ENCODE measurements at places on chromosomes 12 and 14.

DNA sequence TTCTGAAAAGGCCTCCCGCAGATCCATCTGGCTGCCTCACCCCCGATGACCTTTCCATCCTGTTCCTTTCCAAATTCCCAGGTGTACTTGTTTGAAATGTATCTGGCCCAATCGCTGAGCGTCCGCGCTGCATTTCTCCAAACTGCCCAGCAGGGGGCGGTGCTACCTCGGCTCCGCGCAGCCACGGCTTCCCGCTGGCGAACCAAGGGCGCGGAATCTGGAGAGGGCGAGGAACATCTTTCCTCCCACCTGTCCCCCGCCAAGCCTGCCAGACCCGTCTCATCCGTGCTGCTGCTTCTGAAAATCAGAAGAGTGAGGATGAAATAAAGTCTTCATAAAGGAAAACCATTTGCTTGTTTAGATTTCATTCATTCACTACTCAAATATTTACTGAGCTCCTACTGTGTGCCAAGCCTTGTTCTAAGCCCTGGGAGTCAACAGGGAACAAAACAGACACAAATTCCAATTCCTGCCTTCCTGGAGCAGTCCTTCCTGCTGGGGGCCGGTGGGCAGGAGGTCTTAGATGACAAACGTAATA is 16.8 kb upstream of the MYL2 start:
- peak; percentile 9 for DNase-seq
- no peak overlapping the region for H3K4me3 ChIP-seq
- no peaks in the 10 kb centered on the region for H3K36me3 ChIP-seq
- H3K27ac ChIP-seq = no peak overlapping the region
- no peaks in the 10 kb centered on the region for H3K27me3 ChIP-seq

DNA sequence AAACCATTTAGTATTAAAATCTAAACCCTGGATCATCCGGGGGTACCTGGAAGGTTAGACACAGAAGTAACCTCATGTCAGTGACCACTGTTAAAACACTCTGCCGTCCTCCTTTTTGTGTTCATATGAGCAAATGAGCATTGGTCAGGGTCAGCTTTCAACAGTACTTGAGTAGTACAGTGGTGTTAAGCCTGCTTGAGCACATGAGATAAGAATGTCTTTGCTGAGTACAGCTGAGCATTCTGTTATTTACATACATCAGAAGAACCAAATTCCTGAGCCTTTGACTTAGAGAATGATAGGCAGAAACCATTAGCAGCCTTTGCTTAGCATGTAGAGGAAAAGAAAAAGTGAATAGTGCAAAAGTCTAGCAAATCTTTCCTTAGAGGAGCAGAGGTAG is 38.6 kb upstream of the LRTM2 start:
- DNase-seq = peak; percentile 39
- peak overlapping the region; percentile 8 for H3K27ac ChIP-seq
- peaks cover 86% of the 10 kb centered on the region for H3K36me3 ChIP-seq
- peaks cover 27% of the 10 kb centered on the region for H3K4me1 ChIP-seq

DNA sequence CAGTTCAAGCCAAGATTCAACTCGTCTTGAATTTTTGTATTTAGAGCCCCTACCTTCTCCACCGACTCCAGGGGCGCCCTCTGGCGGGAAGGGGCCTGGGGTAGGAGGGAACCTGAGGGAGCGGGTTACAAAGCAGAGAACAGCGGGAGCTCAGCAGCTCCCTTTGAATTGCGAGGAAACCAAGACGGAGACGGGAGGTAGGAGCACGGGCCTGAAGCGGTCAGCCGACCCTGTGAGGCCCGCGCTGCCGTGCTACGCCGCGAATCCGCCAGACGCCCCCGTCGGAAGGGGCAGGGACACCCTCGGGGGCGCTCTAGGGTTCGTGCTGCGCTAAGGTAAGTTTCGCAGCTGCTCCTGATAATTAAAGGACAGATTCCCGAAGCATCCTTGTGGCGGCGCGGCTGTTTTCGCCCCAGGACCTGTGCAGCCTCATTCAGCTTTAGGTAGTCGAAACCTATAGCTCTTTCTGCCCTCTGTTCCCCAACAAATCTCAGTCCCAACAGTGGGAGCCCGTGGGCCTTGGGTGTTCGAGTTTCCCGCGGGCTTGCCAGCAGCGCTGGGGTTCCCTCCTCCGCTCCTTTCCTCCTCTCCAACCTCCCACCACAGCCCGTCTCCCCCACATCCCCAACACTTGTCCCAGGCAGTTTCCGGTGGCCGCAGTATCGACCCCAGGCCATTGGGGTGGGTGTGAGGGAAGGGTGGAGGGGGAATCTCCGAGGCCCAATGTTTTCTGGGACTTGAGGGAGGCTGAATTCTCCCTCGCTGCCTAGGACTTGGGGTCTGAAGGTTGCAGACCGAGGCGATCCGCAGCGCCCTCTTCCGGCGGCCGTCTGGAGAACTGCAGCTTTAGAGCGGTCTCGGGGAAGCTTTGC is 5.1 kb upstream of the NKX2-1 start:
- H3K27ac ChIP-seq = no peak overlapping the region
- no peaks in the 10 kb centered on the region for H3K36me3 ChIP-seq
- 0 out of 2 replicates have a peak, but pooled peaks cover 15% of the 10 kb centered on the region for H3K4me1 ChIP-seq

GRCh38 chr14:81222691-81223090 is 1.9 kb upstream of the GTF2A1 start:
- no peak overlapping the region for H3K4me3 ChIP-seq
- H3K4me1 ChIP-seq = peaks cover 31% of the 10 kb centered on the region
- H3K36me3 ChIP-seq = no peaks in the 10 kb centered on the region

- no peaks in the 10 kb centered on the region for H3K27me3 ChIP-seq
- peaks cover 17% of the 10 kb centered on the region for H3K36me3 ChIP-seq
- DNase-seq = peak; percentile 27
Observed at GRCh38 chr12:124347805-124348658, 53.1 kb downstream of the RFLNA start.

DNA sequence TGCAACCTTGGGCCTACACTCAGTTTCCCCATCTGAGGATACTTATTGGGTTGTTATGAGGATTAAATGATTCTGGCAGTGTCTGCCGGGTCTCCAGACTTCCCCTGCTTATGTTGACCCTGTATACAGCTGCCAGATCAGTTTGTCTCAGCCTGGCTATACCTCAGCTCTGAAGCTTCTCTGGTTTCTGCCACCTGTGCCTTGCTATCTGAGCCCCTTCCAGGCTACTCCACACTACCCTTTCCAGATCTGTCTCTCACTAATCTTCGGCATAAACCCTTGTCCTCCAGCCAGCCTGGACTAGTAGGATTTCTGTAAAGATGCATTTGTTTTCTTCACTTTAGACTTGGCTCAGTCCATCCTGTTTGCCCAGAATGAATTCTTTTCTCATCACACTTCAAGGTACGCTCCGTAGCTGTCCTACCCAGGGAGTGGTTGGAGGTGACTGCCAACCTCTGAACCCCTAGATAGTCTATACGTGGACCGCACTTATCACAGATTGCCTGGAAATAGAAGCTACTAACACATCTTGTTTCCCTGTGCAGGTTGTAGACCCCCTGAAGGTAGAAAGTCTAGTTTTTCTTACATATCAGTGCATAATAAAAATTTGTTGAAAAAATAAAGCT is 422.4 kb downstream of the RAD51B start:
- no peaks in the 10 kb centered on the region for H3K36me3 ChIP-seq
- no peak for DNase-seq
- H3K27me3 ChIP-seq = no peaks in the 10 kb centered on the region
- no peak overlapping the region for H3K27ac ChIP-seq
- peaks cover 28% of the 10 kb centered on the region for H3K4me1 ChIP-seq

GRCh38 chr14:89365061-89365801 is 51.8 kb downstream of the FOXN3 start:
- H3K27ac ChIP-seq = no peak overlapping the region
- H3K36me3 ChIP-seq = peaks cover 3% of the 10 kb centered on the region
- no peak for DNase-seq
- no peaks in the 10 kb centered on the region for H3K27me3 ChIP-seq

DNA sequence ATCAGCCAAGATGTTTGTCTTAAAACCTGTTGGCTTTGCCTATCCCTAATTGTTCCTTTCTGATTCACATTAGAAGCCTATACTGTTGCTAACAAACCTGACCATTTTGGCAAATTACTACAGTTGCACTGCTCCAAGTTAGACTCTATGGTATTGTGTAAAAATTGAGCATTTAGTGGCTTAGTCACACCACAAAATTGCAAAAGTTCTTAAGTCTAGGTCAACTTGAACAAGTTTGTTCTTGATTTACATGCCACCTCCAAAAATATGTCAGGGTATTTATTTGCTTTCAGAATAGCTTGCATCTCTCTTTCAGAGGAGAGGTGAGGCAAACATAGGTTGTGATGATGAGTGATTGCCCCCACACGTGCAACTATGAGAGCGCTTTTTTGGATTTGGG is 27.0 kb upstream of the PTHLH start:
- H3K36me3 ChIP-seq = no peaks in the 10 kb centered on the region
- H3K4me1 ChIP-seq = no peaks in the 10 kb centered on the region
- H3K4me3 ChIP-seq = no peak overlapping the region
- H3K27ac ChIP-seq = no peak overlapping the region

GRCh38 chr14:24068711-24069410 is 2.5 kb upstream of the CPNE6 start:
- peaks cover 33% of the 10 kb centered on the region for H3K4me1 ChIP-seq
- no peak overlapping the region for H3K27ac ChIP-seq
- no peak for DNase-seq
- peaks cover 16% of the 10 kb centered on the region for H3K27me3 ChIP-seq

DNA sequence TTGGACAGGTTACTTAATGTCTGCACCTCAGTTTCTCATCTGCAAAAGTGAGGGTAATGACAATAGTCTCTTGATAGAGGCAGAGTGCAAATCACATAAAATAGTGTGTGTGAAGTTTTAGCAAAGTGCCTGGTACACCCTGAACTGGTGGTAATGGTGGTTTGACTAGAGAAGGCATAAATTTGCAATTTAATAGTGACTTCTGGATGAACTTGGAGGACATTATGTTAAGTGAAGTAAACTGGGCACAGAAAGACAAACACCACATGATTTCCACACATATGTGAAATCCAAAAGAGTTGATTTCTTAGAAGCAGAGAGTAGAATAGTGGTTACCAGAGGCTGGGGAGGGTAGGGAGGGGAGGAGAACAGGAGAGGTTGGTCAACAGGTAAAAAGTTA is 54.8 kb upstream of the FUT8 start:
- no peaks in the 10 kb centered on the region for H3K36me3 ChIP-seq
- no peak for DNase-seq
- H3K27ac ChIP-seq = no peak overlapping the region
- H3K4me1 ChIP-seq = no peaks in the 10 kb centered on the region

- no peak for DNase-seq
- H3K4me3 ChIP-seq = no peak overlapping the region
- H3K4me1 ChIP-seq = no peaks in the 10 kb centered on the region
- no peaks in the 10 kb centered on the region for H3K27me3 ChIP-seq
Observed at GRCh38 chr12:58648176-58648575, 272.1 kb downstream of the LRIG3 start.

- H3K36me3 ChIP-seq = no peaks in the 10 kb centered on the region
- no peaks in the 10 kb centered on the region for H3K4me1 ChIP-seq
- H3K27ac ChIP-seq = no peak overlapping the region
- H3K27me3 ChIP-seq = no peaks in the 10 kb centered on the region
Observed at GRCh38 chr12:82648259-82648909, 38.3 kb upstream of the TMTC2 start.

GRCh38 chr14:30681752-30682355 is 59.7 kb downstream of the SCFD1 start:
- H3K4me3 ChIP-seq = no peak overlapping the region
- H3K36me3 ChIP-seq = peaks cover 20% of the 10 kb centered on the region
- no peaks in the 10 kb centered on the region for H3K4me1 ChIP-seq
- DNase-seq = peak; percentile 57

GRCh38 chr12:13099844-13100604 is 3.4 kb downstream of the GSG1 start:
- H3K4me1 ChIP-seq = peaks cover 40% of the 10 kb centered on the region
- H3K4me3 ChIP-seq = no peak overlapping the region
- DNase-seq = no peak
- H3K36me3 ChIP-seq = no peaks in the 10 kb centered on the region

GRCh38 chr12:120247621-120248030 is 17.9 kb downstream of the PXN start:
- no peak for DNase-seq
- H3K4me3 ChIP-seq = no peak overlapping the region
- no peaks in the 10 kb centered on the region for H3K27me3 ChIP-seq

GRCh38 chr14:30114051-30114450 is 186.4 kb upstream of the PRKD1 start:
- H3K4me1 ChIP-seq = no peaks in the 10 kb centered on the region
- H3K27me3 ChIP-seq = no peaks in the 10 kb centered on the region
- H3K4me3 ChIP-seq = no peak overlapping the region
- H3K27ac ChIP-seq = no peak overlapping the region
- H3K36me3 ChIP-seq = no peaks in the 10 kb centered on the region

- no peak overlapping the region for H3K27ac ChIP-seq
- no peaks in the 10 kb centered on the region for H3K4me1 ChIP-seq
- peaks cover 6% of the 10 kb centered on the region for H3K27me3 ChIP-seq
- no peak overlapping the region for H3K4me3 ChIP-seq
- no peak for DNase-seq
- H3K36me3 ChIP-seq = no peaks in the 10 kb centered on the region
Observed at GRCh38 chr12:76746516-76746915, 17.4 kb upstream of the ZDHHC17 start.

DNA sequence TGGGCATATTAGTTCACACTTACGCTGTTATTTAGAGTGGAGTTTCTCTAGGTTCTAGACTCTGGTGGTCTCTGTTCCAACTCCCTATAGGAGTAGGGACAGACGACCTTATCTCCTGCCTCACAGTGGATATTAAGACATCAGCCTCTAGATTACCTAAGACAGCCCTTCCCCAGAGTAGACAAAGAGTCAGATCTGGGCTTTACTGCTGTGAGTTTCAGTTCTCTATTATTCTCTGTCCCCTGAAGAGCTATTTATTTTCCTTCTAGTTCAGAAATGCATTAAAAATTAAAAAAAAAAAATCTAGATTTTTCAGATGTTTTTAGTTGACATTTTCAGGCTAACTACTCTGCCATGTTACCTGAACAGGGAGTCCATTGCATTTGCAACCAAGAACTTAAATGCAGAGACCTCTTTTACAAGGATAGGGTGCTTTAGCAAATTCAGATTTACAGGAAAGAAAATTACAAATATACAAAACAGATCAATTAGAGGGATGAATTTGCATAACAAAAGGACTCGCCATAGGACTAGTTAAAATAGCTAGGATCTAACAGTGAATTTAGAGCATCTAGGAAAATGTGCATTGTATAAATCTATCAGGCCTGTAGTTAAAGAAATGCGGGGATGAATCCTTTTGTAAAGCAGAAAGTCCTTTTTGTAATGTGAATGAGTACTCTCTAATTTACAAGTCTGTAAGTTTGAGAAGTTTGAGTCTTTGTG is 381.4 kb downstream of the APAF1 start:
- no peak overlapping the region for H3K27ac ChIP-seq
- no peak for DNase-seq
- no peaks in the 10 kb centered on the region for H3K36me3 ChIP-seq
- no peak overlapping the region for H3K4me3 ChIP-seq
- H3K4me1 ChIP-seq = no peaks in the 10 kb centered on the region

GRCh38 chr12:21339921-21340320 is 5.2 kb upstream of the SLCO1A2 start:
- no peak overlapping the region for H3K27ac ChIP-seq
- H3K4me3 ChIP-seq = no peak overlapping the region
- H3K36me3 ChIP-seq = no peaks in the 10 kb centered on the region
- H3K27me3 ChIP-seq = no peaks in the 10 kb centered on the region

GRCh38 chr12:91023326-91024004 is 18.7 kb upstream of the EPYC start:
- no peak overlapping the region for H3K27ac ChIP-seq
- no peaks in the 10 kb centered on the region for H3K27me3 ChIP-seq
- H3K36me3 ChIP-seq = no peaks in the 10 kb centered on the region
- no peak for DNase-seq
